ENCODE measurements at places on chromosomes 11 and 22.
A peak's percentile ranks its signal among the peaks of the same experiment; 100 is the strongest.

- no peak overlapping the region for H3K27ac ChIP-seq
- H3K27me3 ChIP-seq, result no peaks in the 10 kb centered on the region
- no peak for DNase-seq
- H3K36me3 ChIP-seq, result peaks cover 24% of the 10 kb centered on the region
Measured at GRCh38 chr11:111840143-111840542, 31.2 kb downstream of the ALG9 start.

DNA sequence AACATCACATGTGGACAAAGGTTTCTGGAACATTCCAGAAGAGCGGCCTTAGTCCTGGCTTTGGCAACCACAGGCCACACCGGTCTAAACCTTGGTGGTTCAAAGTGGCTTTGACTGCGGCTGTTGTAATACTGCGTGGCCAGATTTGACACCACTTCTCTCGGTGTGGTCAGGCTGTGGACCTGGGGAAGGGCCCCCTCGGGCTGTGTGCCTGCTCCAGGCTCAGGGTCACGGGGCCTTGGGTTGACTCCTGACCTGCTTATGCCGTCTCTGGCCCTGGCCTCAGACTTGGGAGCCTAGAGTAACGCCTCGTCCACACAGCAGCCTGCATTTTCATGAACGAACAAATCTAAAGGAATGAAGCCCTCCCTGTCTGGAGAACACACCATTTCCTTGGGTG, 118.0 kb downstream of the PHF21B start:
- no peak overlapping the region for H3K27ac ChIP-seq
- no peaks in the 10 kb centered on the region for H3K36me3 ChIP-seq
- H3K4me3 ChIP-seq, result no peak overlapping the region
- no peaks in the 10 kb centered on the region for H3K27me3 ChIP-seq

DNA sequence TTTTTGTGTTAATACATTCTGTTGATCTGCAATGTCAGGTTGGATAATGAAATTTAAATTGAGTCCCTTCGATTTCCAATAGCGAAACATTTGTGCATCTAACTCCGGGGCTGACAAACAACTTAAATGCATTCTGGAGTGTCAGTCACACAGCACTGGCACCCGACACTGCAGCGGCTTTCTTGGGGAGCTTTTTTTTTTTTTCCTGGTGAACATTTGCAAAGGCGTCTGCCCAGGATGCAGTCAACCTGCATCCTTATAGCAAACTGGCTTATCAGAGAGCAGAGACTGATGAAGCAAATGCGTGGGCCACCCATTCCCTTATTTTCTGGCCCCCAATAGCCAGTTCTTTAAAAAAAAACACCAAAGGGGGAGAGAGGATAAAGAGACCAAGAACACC, 1167.7 kb downstream of the LRRC4C start:
- no peak for DNase-seq
- peaks cover 5% of the 10 kb centered on the region for H3K4me1 ChIP-seq
- H3K27me3 ChIP-seq, result peaks cover 12% of the 10 kb centered on the region
- H3K36me3 ChIP-seq, result no peaks in the 10 kb centered on the region

DNA sequence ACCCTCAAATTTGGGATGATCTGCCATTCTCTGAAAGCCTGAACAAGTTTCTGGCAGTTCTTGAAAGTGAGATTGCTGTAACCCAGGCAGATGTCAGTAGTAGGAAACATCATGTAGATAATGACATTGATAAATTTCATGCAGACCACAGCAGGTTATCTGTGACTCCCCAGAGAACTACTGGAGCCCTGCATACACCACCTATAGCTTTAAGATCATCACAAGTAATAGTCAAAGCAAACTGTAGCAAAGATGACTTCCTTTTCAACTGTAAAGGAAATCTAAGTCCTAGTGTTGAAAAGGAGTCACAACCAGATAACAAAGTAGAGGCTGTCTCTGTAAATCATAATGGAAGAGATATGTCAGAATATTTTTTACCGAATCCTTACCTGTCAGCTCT, 31.0 kb downstream of the DDIAS start:
- H3K27ac ChIP-seq, result peak overlapping the region; percentile 34
- no peaks in the 10 kb centered on the region for H3K27me3 ChIP-seq
- DNase-seq, result no peak
- peaks cover 50% of the 10 kb centered on the region for H3K36me3 ChIP-seq

DNA sequence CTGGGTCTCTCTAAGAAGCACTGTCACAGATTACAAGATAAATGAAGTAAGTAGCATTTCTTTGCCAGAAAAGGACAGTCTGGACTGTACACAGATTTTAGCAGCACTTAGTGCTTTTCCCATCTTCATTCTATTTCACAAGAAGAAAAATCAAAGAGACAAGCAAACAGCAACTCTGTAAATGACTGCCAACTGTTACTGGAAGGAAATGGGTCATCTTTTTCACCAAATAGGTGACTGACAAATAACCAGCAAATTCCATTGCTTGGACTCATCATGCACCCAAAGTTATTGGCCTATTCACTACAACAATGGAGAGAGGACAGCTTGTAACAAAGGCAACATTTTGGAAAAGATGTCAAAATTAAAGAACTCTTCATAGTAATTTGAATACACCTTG, 28.9 kb upstream of the CARD18 start:
- no peak overlapping the region for H3K4me3 ChIP-seq
- H3K27ac ChIP-seq, result no peak overlapping the region
- H3K4me1 ChIP-seq, result no peaks in the 10 kb centered on the region
- DNase-seq, result no peak

- no peaks in the 10 kb centered on the region for H3K27me3 ChIP-seq
- no peaks in the 10 kb centered on the region for H3K4me1 ChIP-seq
- no peak for DNase-seq
Measured at GRCh38 chr11:67332081-67332691, 21.2 kb downstream of the POLD4 start.

DNA sequence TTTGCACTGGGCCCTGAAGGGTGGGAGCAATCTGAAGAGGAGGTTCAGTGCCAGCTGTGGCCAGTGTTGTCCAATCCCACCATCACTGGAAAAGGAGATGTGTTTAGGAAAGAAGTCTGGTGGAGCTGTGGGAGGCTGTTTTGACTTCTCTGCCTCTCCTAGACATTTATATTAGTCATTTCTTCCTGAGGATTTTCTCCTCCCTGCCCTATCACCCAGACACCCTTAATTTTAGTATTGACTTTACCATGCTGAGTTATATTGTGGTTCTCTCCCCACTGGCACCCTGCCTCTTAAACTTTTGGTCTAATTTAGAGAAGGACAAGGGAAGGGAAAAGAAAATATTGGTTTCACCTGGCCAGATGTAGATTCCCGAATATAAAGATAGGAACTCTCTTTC, 159.1 kb downstream of the WNT11 start:
- DNase-seq, result no peak
- no peaks in the 10 kb centered on the region for H3K27me3 ChIP-seq
- no peak overlapping the region for H3K4me3 ChIP-seq
- peaks cover 19% of the 10 kb centered on the region for H3K36me3 ChIP-seq
- H3K27ac ChIP-seq, result no peak overlapping the region

- peaks cover 3% of the 10 kb centered on the region for H3K27me3 ChIP-seq
- peaks cover 9% of the 10 kb centered on the region for H3K4me1 ChIP-seq
- no peak overlapping the region for H3K27ac ChIP-seq
- H3K4me3 ChIP-seq, result no peak overlapping the region
- H3K36me3 ChIP-seq, result peaks cover 1% of the 10 kb centered on the region
- no peak for DNase-seq
Measured at GRCh38 chr11:74487875-74488274, 5.6 kb downstream of the LIPT2 start.

DNA sequence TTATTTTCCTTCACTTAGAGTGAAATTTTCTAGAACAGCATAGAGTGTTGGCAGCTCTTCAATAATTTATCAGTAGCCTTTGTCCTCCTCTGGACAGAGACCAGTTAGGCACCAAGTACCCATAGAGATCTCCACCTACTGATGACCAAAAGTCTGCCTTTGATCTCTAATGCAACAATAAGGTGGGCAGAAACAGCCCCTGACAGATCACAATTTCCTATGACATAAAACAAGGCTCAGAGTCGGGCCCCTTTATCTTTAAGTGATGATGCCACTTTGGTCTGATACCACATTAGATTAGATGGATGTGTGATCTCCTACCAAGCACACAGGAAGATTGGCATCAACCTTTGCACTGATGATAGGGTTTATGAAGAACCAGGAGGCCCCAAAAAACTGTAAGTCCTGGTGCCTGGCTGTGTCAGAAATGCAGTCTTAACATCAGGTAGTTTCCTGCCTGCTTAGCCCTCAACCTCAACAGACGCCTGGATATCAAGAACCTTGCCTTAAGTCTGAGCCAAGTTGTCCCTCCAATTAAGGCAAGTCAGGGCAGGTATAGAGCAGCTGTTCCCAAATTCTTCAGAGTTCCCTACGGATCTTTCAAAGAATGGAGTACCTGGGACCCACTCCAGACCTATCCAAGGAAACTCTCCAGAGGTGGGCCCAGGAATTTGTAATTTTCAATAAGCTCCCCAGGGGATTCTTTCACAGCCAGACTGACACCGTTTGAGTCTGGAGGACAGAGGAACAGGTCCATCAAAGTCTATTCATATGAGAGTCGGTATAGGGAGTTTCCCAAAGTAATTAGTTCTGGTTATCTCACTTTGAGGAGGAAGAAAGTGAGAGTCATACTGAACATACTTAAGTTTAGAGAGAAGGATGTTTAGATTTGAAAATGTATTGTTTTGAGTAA, 30.6 kb upstream of the TMPRSS4 start:
- DNase-seq, result peak; percentile 70
- H3K4me3 ChIP-seq, result peak overlapping the region; percentile 29
- H3K27ac ChIP-seq, result peak overlapping the region; percentile 94
